ENCODE measurements at places on chromosomes 5 and 9.
A peak's percentile ranks its signal among the peaks of the same experiment; 100 is the strongest.

GRCh38 chr5:143051244-143052058 lies 281.3 kb downstream of the ARHGAP26 start:
- DNase-seq, result peak; percentile 92

- no peak for DNase-seq
Measured at GRCh38 chr9:132183715-132184114, 21.9 kb downstream of the NTNG2 start.

DNA sequence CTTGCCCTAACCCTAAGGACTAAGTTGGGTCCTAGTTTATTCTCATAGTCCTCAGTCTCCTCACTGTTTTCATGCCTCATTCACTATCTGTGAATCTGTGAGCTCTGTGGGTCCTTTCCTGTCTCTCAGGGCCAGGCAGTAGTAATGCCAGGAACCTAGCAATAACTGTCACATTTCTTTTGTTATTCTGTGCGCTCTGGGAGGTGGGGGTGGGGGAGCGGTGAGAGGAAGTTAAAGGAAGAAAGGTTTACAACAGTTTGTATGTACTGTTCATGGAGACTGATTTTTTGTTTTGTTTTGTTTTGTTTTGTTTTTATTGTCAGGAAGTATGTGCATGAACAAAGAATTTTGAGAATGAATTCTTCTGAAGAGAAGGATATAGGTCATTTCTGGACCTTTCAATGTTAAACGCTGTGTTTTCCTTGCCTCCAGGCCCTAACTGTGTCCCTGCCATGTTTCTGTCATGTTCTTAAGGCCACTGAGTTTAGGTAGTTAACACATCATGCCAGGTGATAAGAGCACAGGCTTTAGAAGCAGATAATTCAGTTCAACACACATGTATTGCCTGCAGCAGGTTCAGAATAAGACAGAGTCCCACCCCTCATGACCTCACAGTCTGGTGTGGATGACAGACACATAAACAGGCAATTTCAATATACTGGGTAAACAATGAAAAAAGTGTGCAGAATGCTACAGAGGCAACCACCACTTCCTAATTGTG lies 13.3 kb upstream of the FEM1C start:
- DNase-seq, result no peak

- DNase-seq, result no peak
Measured at GRCh38 chr5:54313311-54314270, 3.2 kb upstream of the ARL15 start.

GRCh38 chr5:133006653-133007052 lies 19.7 kb downstream of the ZCCHC10 start:
- peak; percentile 16 for DNase-seq

DNA sequence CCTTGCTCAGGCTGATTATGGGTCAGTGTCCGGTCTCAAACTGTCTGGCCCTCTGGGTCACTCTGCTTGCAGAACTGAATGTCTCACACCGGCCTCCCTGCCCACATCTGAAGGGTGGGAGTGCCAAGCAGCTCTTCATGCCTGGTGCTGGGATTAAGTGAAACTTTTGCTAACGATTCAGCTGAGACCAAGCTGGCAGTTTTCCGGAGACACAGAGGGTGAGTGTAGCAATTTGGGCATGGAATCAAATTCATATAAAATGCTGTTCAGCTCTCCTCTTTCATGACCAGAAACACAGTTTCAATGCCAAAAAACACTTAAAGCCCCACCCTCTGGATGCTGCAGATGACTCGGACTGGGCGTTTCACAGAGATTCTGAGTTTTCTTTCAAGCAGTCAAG lies 207.5 kb downstream of the NXNL2 start:
- DNase-seq, result peak; percentile 75

DNA sequence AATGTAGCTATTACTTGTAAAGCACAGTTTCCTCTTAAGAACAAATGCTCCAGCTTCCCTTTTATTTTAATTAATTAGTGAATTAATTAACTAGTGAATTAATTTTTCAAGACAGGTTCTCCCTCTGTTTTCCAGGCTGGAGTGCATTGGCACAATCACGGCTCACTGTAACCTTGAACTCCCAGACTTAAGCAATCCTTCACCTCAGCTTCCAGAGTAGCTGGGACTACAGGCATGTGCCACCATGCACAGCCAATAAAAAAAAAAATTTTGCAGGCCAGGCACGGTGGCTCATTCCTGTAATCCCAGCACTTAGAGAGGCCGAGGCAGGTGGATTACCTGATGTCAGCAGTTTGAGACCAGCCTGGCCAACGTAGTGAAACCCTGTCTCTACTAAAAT lies 44.1 kb downstream of the FCHO2 start:
- DNase-seq, result no peak

GRCh38 chr5:64417390-64417789 lies 88.4 kb upstream of the RGS7BP start:
- DNase-seq, result no peak

DNA sequence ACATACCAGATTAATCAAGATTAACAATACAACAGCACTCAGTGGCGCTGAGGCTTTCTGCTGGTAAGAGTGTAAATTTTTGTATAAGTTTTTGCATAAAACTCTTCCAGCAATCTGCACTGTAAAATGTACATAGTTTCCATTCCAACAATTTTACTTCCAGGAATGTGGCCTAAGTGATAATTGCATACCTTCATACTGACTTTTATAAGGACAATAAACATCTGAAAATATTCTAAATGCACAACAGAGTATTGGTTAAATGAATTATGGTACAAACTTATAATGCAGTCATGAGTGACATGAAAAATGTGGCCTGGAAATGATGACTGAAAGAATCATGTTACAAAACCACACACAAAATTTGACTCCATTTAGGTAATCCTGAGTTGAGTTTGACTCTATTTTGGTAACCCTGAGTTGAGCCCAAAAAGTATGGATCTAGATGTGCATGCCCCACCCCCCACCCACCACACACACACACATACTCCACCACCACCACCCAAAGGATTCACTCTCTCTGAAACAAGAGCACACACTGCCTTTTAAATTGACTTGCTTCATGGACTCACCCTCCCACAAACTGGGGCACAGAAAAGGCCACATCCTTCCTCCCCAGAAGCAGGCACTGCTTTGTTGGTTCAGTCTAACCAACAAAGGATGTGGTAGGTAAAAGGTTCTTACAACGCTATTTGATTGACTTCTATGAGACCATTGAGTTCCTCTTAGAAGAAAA lies 137.6 kb downstream of the SUSD1 start:
- peak; percentile 70 for DNase-seq

GRCh38 chr5:107893642-107894041 lies 222.9 kb upstream of the EFNA5 start:
- peak; percentile 68 for DNase-seq

- DNase-seq, result no peak
Measured at GRCh38 chr5:132104556-132104955, 31.0 kb downstream of the CSF2 start.

DNA sequence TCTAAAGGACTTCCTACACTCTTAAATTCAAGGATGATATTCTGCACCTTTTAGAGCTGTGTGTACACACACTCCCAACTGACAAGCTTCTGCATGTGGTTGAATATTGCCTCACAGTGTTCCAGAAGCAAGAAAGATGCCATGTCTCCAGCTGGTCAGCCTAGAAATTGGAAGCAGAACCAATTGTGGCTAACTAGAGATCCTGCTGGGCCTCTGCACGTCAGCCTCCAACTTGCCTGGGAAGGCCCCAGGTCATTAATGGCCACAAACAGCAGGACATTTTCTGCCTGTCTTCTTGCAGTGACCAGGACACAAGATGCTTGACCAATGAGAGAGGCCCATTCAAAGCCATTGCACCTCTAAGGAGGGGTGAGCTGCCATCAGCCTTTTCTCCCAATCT lies 571.9 kb upstream of the BRINP1 start:
- no peak for DNase-seq

DNA sequence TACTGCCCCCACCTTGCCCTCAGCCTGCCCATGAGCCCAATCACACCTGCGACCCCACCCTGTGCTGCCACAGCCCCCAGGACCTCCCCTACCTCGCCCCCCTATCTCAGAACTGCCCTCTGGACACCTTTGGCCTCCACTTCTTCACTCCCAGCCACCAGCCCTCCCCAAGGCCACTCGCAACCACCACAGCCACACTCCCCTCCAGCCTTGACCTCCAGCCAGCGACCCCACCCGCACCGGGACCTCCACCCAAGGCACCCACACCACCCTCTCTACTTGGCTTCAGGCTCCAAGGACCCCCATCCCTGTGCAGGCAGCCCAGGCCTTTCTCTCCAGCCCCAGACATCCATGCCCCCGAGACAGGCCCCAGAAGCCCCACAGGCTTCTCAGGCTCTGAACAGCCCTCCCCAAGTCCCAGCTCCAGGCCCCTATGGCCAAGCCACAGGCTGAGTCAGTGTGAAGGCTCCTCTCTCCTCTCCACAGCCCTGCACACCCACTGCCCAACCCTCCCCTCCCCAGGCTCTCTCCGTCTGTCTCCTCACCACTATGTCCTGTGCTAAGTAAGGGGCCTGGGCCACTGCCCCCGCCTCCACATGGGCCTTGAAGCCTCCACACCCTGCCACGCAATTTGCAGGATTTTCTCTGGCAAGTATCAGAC lies 2.0 kb downstream of the AK1 start:
- peak; percentile 75 for DNase-seq

DNA sequence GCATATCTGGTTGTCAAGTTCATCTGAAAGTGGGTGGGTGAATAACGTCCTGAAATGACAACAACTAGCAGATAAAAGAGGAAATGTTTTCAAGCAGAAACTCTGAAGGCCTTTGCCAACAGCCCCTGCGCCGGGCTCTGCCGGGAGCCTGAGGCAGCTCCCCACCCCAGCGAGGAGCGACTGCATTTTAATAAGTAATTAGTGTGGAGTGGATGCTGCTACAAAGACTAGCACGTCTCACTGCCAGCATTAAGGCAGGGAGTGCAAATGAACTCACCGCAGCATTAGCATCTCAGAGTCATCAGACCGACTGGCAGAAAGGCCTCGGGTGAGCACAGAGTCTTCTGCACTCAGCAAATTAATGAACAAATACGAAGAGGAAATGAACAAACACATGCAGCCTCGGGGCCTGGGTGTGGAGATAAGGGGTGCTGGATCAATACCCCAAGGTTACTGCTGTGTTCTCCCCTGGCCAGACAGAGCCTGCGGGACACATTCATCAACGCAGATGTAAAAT lies 63.8 kb downstream of the VAV2 start:
- DNase-seq, result no peak

DNA sequence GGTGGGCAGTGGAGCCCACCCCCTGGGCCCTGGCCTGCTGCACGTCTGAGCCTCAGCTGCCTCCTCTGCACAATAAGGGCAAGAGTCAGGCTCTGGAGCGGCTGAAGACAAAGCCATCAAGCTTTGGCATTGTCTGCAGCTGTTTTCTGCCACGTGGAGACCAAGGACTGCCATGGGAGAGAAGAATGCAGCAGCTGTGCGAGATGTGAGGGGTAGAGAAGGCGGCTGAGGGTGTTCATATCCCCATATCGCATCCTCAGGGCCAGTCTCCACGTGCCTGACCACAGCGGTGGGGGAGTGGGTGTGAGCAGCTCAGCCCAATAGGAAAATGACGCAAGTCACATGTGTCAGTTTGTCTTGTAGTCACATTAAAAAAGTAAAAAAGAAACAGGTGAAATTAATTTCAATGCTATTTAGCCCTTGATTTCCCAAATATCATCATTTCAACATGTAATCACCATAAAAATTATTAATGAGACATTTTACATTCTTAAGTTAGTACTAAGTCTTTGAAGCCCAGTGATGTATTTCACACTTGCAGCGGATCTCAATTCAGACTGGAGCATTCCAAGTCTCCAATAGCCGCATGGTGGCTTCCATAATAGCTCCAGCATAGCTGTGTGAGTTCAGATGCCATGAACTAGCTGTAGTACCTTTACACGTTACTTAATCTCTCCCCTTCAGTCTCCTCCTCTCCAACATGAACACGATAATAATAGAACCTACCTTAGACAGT lies 6.6 kb downstream of the C1QTNF2 start:
- DNase-seq, result no peak

DNA sequence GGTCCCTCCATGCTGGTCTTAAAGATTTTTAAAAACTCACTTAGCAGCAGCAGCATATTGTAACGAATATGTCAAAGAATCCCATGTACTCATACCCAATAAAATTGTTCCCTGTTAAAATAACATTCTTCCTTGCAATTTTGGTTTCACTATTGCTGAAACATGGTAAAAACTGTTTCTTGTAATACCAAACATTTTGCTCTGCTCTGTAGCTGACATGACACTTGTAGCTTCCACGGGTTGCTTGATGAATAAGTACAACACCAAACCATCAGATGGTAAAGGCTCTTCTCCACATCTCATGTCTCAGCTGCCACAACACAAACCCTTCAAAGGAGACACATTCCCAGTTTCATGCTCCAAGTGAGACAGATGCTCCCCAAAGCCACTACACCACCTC lies 180.7 kb upstream of the PTGER4 start:
- no peak for DNase-seq

DNA sequence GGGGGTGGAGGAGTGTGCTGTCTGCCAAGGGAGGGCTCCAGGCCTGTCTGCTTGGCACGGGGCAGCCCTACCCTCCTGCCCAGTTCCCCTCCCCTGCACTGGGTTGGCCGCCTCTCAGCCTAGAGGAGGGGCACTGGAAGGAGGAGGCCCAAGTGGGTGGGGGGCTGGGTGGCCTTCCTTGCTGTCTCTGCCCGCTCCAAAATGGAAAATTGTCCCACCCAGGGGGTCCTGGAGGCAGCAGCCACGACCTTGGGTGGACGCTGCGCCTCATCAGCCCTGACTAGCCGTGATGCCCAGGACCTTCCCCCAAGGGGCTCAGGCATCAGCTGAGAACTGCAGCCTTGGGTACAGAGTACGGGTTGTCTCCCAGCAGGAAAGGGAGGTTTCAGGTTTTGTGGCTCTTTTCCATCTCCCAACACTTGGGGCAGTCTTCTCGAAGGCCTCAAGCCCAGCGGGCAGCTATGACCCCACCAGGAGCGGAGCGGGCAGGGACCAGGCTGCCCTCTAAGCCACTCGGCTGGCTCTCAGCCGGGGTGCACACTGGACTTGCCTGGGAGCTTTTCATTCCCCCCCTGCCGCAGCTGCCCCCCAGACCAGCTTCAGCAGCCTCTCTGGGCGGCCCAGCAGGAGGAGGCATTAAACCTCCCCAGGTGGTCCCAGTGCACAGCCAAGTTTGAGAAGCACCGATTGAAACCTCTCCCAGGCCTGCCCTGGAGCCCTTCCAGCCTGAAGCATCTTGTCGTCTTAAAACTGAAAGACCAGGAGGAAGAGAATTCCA lies 20.6 kb downstream of the NTNG2 start:
- DNase-seq, result no peak

DNA sequence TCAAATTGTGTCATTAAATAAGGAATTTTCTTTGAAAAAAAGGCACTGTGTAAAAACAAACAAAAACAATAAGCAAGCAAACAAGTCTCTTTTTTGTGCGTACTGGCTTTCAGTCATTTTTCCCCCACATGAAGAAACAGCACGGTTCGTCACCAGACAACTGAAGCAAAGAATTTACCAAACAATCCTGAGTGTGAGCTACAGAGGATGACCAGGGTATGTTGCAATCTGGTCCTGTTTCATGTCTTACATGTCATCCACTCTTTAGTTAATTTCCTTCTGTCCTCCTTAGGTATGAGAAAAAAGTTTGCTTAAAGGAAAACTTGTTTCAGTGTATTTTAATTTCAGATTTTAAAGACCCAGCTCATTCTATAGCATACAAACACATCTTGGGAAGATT lies 1080.7 kb upstream of the NUDT12 start:
- DNase-seq, result no peak

Measured in astrocyte of the spinal cord (primary cell).